ENCODE measurements at places on chromosomes 7 and 10.
A peak's percentile ranks its signal among the peaks of the same experiment; 100 is the strongest.

DNA sequence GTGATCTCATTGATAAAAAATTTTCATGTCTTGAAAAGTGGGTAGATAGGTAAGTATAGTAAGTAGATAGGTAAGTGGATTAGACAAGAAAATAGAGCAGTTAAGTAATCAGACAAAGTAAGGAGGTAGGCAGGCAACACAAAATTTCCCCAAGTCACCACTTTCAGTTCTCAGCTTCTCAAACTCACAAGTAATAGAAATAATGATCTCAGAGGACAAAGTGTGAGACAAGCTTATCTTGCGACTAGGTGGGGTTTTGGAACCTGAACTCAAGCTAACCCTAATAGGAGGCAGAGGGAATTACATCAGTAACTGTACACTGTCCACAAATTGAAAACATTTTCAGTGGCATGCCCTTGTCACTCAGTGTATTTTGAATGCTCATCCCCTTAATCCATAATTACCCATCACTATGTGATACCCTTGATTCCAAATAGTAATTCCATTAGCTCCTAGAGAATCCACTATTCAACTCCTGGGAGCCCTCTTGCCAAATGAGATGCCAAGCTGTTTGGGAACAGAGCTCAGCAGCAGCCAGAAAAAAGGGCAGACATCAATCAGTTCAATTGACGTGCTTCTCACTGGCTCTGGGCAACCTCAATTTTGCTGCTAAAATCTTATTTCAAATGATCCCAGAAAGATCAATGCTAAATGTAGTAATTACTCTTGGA is 703.2 kb downstream of the XPNPEP1 start:
- no peak for DNase-seq

DNA sequence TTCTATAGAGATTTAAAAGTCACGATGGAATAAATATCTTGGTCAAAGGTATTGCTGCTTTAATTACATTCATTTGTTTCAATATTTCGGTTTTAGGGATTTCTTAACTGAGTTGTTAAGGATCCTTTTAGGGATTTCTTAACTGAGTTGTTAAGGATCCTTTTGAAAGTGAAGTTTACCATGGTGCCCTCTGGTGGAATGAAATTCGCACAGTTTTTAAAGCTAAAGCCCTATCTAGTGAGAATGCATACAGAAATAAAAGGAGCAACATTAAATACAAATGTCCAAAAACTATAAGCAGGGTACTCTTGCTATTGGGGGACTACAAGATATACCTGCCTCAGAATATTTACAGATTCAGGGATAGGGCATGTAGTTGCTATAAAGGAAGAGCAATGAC is 193.7 kb downstream of the RNLS start:
- DNase-seq: peak; percentile 22

DNA sequence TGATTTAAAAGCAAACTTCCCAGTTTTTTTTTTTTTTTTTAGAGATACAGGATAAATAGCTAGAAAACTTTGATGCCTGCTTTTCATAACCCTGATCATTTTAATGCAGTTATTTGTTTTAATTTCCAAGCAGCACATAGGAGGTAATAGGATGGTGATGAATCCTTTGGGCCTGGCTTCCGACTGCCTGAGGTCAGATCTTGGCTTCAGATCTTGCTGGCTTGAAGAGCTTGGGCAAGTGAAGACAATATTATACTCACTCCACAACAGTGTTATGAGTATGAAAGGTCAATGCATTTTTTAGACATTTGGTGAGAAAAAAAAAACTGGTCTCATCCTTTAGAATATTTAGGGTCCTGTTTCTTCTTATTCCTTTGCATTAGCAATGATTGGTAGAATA is 124.8 kb upstream of the PRKCQ start:
- no peak for DNase-seq

- DNase-seq: no peak
Observed at GRCh38 chr10:34727595-34728033, 87.5 kb downstream of the PARD3 start.

DNA sequence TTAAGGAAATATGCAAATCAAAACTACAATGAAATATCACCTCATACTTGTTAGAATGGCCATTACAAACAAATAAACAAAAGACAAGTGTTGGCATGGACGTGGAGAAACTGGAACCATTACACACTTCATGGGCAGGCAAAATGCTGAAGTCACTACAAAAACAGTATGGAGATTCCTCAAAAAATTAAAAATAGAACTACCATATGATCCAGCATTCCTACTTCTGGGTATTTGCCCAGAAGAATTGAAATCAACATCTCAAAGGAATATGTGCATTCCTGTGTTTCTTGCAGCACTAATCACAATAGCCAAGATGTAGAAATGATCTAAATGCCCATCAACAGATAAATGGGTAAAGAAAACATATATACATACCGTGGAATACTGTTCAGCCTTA is 83.6 kb downstream of the NRCAM start:
- DNase-seq: no peak

- DNase-seq: no peak
Observed at GRCh38 chr7:133118261-133118660, 36.4 kb upstream of the CHCHD3 start.

GRCh38 chr7:151923097-151923876 is 33.0 kb upstream of the GALNTL5 start:
- DNase-seq: no peak

DNA sequence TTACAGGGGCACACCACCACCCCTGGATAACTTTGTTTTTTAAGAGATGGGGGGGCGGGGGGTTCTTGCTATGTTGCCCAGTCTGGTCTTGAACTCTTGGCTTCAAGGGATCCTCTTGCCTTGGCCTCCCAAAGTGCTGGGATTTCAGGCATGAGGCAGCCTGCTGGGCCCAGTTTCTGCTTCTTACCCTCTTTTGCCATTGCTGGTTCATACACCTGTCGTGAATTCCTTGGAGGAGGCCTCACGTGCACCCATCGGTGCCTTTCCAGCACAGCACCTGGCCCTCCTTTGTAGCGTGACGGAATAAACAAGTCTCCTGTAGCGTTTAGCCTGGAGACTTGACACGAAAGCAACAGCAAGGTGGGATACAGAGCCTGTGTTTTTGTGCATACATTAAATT is 75.5 kb downstream of the CARD11 start:
- no peak for DNase-seq

- no peak for DNase-seq
Observed at GRCh38 chr10:133278577-133279265, 2.1 kb upstream of the ADAM8 start.

DNA sequence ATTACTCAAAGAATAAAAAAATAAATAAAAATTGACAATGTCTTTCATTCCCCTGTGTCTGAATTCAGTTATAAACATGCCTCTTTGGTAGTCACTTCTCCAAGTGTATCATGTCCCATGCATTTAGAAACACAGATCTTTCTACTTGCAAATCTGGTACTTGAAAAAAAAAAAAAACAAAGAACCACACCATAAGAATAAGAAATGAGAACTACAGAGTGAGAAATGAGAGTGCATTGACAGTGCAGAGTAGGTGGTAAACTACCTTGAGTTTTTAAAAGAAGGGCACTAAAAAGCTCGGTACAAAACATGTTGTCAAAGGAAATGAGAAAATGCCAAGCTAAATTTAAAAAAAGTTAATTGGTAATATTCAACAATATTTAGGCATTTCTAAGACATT is 123.0 kb downstream of the GPR85 start:
- no peak for DNase-seq

GRCh38 chr10:47402641-47403301 is 18.7 kb upstream of the ZNF488 start:
- peak; percentile 82 for DNase-seq

DNA sequence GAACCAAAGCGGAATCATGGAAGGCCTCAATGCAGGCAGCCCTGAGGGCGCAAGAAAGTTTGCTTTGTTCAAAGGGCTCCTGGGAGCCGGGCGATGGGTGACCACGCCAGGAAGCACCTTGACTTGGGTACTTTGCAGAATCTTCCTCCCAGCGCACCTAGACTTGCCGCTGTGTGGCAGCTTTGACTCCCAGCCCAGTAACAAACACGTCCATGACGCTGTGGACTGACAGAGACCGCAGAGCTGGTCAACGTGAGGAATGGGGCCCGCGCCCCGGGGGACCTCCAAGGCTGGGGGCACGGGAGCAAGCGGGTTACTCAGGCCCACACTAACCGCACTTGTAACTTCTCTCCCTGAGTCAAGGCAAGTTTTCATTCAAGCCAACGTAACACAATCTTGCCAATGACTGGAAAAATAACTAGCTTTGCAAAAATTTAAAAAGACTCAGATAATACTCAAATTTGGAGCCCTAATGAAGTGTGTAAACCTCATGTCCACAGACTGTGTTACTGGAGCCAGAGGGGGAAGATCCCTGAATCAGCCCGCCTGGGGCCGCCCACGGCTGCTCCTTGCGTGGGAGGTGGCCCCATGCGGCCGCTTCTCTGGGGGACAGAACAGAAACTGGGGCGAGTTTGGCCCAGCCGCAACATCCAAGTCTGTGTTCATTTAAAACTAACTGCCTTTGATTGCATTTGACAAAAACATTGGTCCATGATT is 130.8 kb downstream of the DNAJB6 start:
- no peak for DNase-seq

DNA sequence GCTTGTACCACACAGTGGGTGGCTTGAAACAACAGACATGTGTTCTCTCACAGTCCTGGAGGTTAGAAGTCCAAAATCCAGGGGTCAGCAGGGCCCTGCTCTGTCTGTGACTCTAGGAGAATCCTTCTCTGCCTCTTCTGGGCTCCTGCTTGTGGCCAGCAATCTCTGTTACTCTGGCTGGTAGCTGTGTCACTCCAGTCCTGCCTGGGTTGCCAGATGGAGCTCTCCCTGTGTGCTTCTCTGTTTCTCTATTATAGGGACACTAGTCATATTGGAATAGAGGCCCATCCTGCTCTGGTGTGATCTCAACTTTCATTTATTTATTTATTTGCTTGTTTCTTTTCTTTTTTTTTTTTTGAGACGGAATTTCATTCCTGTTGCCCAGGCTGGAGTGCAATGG is 276.6 kb upstream of the GALNT17 start:
- no peak for DNase-seq

DNA sequence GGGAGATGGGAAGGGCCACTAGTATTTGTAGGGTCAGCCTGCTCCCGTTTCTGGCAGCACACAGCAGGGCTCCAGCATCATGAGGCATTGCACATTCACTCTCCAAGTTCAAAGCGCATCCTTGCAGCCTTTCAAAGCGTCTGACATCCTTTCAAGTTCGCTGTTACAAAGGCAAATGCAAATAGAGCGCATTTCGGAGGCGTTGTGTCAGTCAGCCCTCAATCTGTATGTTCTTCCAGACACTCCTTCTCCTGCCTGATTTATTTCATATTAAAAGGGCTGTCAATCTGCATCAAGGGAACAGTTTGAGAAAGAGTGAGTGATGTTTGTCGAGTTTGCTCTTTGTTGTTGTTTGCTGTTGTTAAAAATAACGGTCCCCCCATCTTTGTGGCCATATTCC is 188.5 kb downstream of the SNX10 start:
- no peak for DNase-seq

DNA sequence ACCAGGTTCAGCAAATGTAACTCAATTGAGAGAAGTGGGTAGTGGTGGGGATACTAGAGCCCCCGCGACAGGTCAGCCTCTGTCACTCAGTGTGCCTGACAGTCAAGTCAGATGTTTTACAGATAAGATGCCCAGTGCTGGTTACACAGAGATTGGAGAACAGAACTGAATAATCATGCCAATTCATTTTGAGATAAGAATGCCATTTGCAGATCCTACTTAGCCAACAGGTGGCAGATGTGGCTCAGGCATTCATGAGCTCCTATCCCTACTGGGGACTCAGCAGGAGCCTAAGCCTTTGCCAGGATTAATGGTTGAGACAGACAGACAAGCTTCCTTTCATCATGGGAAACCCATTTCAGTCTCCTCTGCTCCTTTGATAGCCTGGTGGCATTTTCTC is 137.8 kb downstream of the MAPK8 start:
- no peak for DNase-seq

DNA sequence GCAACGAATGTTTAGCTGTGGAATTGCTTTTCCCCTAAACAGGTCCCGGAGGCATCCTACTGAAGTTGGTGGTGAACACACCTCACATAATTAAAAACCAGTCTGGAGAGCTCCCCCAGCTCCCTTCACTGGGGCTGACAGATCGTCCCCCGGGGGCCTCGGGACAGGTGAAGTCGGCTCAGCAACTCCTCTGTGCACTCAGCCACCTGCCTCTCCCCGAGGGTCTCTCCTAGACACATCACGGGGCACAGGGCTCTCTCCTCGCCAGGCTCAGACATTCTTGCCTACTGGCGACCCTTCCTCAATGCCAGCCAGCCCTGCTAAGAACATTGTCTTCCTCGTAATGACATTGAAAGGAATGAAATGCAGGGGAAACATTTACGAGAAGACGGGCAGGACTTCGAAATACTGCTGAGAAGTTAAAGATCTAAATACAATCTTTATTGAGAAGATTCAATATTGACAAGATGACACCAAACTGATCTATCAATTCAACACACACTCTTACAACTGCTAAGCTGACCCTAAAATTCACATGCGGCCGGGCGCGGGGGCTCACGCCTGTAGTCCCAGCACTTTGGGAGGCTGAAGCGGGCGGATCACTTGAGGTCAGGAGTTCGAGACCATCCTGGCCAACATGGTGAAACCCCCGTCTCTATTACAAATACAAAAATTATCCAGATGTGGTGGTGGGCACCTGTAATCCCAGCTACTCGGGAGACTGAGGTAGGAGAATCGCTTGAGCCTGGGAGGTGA is 88.1 kb upstream of the DNAAF5 start:
- no peak for DNase-seq

DNA sequence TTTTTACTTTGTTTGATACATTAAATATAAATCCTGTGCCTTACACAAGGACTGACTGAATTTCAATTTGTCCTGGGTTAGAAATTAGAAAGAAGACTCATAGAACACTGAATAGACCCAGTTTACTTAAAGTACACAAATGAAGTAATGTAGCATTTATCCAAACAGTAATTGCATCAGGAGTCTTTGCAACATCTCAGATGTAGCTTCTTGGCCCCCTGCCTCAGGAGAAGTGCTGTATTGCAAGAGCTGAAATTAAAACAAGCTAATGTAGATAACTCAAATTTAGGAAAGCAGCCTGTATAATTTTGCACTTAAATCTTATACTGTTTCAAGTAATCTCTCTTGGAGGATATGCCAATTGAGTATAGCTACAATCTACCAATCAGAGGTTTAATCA is 54.3 kb upstream of the KCND2 start:
- DNase-seq: no peak

DNA sequence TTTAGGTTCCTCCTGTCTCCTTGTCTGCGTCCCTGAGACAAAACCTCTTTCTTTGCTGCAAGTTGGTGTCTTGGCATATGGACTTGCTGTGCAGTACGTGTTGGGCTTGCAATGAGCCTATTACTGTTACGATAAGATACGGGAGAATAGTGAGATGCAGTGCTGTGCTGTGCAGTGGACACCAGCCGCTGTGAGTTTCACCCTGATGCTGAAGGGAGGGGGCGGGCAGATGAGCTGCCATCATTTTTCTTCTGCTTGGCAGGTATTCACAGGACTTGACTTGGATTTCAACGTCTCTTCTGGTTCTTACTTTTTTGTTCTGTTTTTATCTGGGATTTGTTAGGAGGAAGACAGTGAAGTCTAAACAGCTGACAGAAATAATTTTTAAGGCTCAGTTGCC is 257.1 kb upstream of the PITRM1 start:
- no peak for DNase-seq

Measured in HS-5 (cell line).